ENCODE measurements at places on chromosomes 5 and 9. TPM values are rescaled to one million over a fixed set of nuclear protein-coding genes. Genes with fewer than 3 reads are reported as not detected.

DNA sequence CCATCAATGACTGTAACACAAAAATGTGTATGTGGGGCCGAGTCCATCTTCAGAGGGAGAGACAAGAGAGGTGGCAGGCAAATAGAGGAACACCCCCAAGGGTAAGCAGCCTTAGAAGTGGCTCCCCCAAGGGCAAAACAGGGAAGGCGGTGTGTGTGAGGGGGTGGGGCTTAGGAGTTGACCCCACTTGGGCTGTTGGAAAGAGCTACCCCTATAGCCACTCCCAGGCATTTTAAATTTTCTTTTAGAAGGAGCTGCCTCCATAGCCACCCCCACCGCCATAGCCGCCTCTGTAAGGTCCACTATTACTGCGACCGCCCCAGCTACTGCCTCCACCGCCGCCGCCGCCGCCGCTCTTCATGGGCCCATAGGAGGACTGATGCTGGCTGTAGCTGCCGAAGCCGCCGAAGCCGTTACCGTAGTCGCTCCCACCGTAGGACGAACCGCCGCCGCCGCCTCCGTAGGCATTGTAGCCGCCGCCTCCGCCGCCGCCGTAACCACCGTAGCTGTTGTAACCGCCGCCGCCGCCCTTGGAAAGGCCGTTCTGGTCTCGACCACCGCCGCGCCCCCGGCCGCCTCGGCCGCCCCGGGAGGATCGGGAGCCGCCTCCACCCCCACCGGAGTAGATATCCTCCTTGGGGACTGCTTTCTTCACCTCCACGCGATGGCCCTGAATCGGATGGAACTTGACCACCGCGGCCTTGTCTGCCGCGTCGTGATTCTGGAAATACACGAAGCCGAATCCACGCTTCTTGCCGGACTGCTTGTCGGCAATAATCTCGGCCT lies 1.1 kb downstream of the HNRNPA0 start:
- peak; percentile 73 for DNase-seq

The FBLL1 gene
- 0.26 TPM for total RNA-seq

GRCh38 chr9:85401998-85402397 lies 339.8 kb downstream of the AGTPBP1 start:
- no peak for DNase-seq

- no peak for DNase-seq
Measured at GRCh38 chr9:132486706-132487350, 76.8 kb downstream of the CFAP77 start.

DNA sequence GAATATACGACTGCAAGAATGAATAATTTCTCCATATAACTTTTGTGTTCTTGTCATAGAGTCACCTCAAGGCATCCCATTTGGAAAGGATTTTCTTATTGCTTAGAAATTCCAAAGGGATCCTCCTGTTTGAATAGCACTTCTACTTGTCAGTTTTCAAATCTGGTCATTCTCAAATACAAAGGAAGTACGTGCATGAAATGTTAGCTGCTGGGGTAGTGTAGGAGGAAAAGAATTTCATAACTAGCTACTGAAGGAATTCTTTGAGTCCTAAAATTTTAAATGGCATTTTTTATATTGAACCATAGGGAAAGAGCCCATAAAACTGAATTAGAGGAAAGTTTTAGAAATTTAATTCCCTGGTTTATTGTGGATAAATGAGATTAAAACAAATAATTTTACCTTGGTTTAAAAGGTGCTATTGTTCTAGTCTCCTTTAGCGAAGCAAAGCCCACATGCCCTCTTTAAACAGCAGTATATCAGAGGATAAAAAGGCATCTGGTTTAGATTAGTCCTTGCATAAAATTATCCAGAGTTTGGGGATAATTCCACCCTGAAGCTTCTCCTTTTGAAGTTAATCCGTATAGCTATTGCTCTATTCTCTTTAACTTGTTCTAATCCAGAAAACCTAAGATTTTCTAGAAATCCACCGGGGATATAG lies 2.0 kb upstream of the MPDZ start:
- DNase-seq: no peak
